Mammary epithelial cell (primary cell): ENCODE measurements at places on chromosomes 6 and 20.

DNA sequence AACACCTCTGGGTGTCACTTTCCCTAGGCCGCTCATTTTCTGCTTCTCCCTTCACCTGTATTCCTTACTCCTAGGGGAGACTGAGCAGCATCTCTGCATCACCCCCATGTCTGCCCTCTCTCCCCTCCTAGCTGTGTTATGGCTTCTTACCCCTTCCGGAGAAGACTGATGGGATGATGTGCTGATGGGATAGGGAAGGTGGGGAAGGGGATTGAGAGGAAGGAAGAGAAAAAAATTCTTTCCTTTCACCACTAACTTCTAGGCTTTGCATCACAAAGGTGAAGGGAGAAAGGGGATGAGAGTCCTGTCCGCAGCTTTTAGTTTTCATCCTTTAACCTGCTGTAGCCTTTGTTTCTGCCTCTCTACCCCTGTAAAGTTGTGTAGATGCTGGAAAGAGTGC is 26.7 kb downstream of the AKAP7 start:
- DNase-seq, result no peak

DNA sequence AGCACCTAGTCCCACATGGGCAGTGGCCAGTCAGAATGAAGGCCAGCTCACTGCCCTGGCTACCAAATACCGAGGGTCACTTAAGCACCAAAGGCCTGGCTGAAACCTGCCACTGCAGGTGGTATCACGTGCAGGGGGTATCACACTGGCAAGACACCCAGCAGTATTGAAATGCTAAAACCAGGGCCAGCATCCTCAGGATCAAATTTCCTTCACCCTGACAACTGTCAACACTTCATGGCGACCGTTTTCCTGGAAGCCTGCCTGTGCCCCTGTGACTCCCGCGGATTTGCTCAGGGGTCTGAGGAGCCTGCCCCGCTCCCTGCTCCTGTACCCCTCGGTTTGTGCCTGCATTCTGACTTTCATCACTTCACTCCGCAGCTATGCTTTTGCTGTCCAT is 151.1 kb downstream of the TTLL2 start:
- DNase-seq, result no peak

GRCh38 chr6:44680202-44680720 is 292.8 kb downstream of the CDC5L start:
- DNase-seq, result peak; percentile 49

DNA sequence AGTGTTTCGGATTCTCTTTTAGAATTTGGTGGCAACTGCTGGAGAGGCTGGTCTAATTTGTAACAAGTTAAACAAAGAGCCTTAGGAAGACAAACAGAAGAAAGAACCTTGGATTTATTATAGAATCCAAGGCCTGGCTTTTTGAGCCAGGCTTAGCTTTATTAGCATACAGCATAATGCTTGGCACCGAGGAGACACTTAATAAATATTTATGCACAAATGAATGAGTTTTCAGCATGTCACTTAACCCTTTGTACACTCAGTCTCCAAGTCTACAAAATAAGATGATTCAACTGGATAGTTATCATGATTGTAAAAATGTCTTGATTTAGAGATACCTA is 38.2 kb upstream of the AFDN start:
- DNase-seq, result no peak

GRCh38 chr20:15139522-15139921 is 802.1 kb upstream of the FLRT3 start:
- no peak for DNase-seq
